ENCODE measurements at places on chromosomes 13 and 19. TPM values are rescaled to one million over a fixed set of nuclear protein-coding genes. Genes with fewer than 3 reads are reported as not detected.
A peak's percentile ranks its signal among the peaks of the same experiment; 100 is the strongest.

AMER2 gene
- not detected for total RNA-seq

DNA sequence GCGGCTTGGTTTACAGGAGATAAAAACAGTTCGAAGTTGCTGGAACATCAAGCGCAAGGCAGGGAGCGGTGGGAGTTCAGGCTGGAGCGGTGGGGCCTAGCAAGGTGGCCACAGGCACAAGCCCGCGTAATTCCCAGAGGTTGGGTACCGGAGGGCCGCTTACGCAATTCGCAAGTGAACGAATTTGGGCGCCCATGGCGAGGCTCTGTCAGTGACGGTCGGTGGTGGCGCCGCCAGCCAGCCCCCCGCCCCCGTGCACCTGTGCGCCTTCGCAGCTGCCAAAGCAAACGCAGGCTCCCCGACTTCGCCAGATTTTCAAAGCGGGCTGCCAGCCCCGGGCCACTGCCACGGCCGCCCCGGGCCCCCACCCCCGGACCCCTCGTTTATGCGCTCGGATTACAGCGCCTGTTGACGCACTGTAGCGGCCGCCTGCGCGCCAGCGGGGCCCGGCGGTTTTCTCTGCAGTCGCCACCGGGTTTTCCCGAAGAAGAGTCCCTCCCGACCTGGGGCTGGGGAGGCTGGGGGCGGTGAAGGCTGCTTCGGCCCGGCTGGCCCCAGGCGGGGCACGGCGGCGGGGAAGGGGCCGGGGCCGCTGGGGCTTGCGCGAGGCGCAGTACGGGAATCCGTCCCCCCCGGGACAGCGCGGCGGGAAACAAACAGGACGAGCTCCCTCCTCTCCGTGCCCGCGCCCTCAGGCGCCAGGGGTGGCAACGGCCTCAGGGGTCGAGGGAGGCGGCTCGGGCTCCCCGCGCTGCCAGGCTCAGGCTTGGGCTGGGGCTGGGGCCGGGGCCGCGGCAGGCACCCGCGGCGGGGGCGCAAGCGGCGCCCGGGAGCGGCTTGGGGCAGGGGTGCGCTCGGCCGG is 709 bp downstream of the N4BP2L1 start:
- no peak for DNase-seq

GRCh38 chr13:106532111-106532929 is 3.1 kb downstream of the EFNB2 start:
- no peak for DNase-seq

DNA sequence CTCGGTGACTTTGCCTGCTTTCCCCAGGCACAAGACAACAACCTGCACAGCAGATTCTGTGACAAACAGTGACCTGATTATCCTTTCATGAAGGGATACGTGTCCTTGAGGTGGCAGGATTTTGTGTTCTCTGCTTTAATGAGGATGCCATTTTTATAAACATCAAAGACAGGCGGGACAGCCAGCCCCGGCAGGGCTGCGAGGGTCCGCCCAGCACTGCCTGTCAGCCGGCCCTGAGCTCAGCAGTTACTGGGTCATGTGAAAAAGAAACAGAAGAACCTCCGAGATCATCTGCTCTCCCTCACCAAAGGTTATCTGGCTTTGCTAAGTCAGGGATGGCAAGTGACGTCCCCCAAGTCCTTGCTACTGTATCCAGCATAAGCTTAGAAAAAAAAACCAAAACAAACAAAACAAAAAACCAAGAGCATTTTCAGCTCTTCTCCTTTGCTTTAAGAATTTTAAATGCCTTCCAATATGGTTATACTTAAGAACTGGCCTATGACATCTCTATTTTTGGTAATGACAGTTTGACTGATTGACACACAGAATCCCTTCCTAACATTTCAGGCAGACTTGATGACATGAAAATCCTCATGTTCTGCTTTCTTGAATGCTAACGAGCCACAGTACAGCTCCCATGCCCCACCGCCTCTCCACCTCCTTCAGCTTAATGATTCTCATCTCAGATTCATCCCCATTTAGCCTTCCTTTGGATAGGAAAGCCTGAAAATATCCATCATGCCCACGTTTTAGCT is 666.6 kb upstream of the ARGLU1 start:
- DNase-seq = peak; percentile 47

FSTL3 gene
- 51.7 TPM for total RNA-seq

Data from NCI-H460 (cell line).